ENCODE measurements at places on chromosomes 5 and 9.

- DNase-seq = no peak
Measured at GRCh38 chr5:154214371-154215106, 24.0 kb downstream of the GALNT10 start.

- DNase-seq = peak; percentile 67
Measured at GRCh38 chr9:38088006-38088925, 19.2 kb upstream of the SHB start.

DNA sequence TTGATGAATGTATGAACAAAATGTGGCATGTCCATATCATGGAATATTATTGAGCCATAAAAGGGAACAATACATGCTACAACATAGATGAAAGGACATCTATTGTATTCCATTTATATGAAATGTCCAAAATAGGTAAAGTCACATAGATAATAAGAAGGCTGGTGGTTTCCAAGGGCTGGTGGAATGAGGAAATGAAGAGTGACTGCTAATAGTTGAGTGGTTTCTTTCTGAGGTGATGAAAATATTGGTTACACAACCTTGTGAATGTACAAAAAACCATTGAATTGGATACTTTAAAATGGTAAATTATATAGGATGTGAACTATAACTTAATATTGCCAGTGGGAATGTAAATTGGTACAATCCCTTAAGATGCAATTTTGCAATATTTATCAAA lies 5.2 kb downstream of the ARSB start:
- DNase-seq = no peak

DNA sequence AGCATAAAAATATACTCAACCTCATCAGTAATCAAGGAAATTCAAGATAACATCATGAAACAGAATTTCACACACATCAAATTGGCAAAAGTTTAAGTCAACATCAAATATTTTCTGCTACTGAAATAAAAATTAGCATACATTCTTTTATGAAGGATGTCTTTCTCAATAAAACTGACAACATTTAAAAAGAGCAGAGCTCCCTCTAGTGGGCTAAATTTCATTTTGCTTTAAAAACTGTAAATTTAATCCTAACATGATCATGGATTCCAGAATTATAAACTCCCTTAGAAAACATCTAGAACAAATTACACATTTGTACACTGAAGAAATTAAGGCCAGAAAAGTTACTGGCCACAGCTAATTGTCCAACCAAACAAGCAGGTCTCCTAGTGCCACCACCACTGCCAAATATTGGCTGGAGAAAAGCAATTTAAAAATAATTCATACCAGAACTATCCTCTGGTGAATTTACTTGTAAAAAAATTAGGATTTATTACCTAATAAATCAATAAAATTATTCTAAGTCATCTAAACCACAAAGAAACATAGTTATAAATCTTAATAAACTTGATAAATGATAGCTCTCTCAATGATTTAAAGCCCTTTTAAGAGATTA lies 31.2 kb downstream of the DEPDC1B start:
- no peak for DNase-seq

DNA sequence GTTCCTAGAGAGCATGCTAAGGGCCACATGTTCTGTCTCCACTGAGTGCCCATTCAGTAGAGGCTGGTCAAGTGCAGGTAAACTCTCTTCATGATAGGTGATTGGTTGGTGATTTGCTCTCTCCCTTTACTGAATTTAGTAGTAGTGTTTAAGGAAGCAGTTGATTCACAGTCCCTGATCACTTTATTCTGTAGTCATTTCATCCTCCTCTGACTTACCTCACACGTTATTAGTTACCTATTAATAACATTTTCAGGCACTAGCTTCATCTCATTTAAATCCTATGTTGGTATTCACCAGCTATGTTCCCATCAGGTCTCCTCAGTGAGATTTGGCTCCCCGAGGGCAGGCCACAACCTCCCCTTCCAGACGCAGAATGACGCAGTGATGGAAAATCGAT lies 51.9 kb downstream of the ERAP1 start:
- DNase-seq = no peak

DNA sequence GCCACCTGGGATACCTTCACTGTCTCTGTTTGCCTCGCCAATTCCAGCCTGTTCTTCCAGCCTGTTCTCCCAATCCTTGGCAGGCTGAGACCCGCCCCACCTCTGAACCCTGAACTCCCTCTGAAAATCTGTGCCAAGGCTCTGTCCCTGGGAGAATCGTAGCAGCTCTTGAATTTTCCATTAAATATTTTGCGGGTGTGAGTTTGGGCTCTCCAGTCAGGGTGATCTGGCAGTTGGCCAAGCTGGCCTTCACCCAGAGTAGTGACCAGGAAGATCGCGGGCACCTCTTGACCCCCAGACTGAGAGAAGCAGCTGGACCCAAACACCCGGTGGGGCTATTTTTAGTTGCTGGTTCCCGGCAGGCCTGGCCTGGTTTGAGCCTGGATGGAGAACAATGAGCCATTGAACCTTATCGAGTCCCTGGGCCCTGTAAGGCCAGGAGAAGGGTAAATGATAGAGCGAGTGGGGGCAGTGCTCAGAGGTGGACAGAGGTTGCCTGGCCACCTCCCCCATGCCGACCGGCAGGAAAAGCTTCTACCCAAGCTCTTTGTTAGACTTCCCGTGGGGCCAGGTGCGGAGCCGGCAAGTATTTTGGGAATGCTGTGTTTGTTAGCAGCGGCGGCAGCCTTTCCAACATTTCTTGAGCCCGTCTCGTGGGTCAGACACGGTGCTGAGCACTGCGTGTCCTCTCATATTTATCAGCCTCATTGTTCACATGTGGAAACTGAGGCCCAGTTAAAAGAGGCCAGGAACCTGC lies 146.2 kb downstream of the RGS3 start:
- no peak for DNase-seq

GRCh38 chr5:10351919-10352318 lies 1.6 kb upstream of the MARCHF6 start:
- DNase-seq = no peak

GRCh38 chr9:32940740-32941139 lies 60.7 kb downstream of the APTX start:
- no peak for DNase-seq

DNA sequence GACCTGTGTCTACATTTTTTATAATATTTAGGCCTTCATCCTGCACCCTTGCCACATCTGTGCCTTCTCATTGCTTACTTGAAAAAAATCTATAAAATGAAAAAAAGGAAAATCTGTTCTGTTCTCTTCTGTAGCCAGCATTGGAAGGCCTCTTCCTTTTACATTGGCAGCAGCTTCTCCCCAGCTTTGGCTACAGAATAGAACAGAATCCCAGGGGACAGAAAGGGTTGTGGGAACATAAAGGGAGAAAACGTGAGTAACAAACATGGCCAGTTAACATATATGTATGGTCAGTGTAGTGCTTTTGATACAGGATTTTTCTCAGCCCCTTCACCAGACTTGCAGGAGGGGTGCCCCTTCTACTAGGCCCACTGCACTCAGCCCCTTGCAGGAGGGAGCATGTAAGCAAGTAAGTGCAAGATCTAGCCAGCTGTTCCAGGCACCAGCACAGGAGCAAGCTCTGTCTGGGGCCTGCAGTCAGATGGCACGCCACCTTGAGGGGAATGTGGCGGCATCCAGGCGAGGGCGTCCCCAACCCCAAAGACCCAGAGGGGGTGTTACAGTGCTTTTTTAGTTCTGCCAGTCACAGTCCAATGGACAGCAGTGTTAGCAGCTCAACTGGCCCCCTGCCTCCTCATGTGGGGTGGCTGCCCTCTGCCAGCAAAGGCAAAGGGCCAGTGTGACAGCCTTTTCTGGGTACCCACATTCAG lies 330.5 kb upstream of the ZNF462 start:
- DNase-seq = no peak

- DNase-seq = no peak
Measured at GRCh38 chr9:112894699-112895098, 4.0 kb upstream of the SLC46A2 start.

DNA sequence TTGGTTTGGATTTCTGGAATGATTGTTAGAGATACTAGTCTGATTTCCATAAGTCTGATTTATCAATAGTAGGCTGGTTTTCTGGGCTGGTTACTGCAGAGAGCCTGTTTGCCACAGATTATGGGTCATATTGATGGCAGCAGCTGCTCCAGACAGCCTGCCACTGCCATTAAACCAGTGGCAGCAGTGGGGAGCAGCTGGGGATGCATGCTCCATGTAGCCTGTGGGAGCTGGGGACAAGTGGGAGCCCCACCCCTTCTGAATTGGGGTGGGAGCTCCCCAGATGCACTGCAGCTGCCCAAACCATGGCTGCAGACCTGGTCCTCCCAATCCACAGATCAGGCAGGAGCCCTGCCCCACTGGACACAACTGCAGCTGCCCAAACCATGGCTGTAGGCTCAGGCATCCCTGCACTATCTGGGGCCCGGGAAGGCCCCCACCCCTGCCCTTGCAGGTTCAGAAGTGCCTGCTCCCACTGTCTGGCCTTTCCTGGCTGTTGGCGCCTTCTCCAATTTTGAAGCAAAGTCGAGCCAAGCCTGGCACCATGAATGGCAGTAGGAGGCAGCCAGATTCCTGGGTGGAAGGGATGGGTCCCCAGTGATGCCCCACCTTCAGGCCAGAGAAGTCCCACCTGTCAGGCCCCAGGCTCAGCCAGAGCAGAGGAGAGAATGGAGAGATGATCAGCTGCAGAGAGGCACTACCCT lies 402.9 kb upstream of the TYRP1 start:
- DNase-seq = no peak

DNA sequence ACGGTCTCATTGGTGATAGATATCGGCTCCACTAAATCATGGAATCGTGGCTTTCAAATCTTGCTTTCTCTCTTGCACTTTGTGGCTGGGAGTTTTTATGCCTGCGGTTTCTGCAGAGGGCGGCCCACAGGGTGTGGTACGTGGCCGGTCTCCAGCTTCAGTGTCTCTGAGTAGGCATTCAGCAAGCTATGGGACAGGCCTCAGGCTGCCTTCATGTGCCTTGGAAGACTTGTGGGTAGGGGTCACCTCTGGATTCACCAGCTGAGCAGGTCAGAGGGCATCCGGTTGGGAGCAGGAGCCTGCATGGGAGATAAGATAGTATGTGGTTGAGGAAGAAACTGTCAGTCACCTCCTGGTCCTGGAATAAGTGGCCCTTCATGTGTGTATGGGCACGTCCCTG lies 47.7 kb downstream of the AMBP start:
- no peak for DNase-seq

DNA sequence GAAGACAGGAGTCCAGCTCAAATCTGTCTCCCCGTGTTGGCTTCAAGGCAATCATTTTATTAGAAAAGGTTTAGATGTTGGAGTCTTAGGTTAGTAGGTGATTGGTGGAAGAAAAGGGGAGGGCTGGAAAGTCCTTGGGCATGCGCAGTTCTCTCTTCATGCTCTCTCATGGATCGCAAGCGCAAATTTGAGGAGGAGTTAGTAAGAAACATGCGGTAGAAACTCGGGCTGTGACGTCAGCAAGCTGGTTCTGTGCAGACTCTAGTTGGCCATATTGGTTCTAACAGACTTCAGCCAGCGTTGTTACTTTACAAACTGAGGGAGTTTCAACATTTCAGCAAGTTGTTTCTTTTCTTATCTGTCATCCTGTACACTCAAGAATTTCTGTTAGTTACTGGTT lies 392.2 kb downstream of the CDK5RAP2 start:
- DNase-seq = no peak

DNA sequence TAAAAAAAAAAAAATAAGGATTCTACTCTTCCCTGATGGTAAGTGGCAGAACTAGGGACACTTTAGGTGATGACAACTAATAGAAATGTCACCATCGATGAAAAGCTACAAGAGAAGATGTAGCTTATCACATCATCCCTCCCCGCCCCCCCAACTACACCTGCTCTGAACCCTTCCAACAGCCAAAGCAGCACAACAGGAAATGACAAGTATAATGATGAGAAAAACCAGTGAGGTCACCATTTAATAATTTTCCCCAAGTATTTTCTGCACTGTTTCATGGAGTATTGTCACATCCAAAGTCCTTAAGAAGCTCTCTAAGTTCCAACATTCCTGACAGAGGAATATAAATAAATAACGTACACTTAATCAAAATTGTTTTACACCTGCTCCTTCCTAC lies 221.4 kb downstream of the EFNA5 start:
- DNase-seq = no peak

- no peak for DNase-seq
Measured at GRCh38 chr5:136249678-136250266, 56.8 kb upstream of the SMIM32 start.

DNA sequence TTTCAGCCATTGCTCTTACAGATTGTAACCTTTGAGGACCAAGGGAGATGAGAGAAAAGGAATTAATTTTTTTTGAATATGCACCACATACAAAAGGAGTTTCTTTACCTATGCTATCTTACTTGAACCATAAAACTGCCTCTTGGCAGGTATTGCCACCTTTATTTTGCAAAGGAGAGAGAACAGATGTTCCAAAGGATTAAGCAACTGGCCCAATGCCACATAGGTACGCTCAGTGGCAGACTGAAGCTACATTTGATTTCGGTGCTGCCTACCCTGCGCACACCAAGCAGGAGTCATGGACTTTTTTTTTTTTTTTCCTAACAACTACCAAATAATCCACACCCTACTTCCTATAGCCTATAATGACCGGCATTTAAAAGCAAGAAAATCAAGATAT lies 43.1 kb downstream of the SAXO1 start:
- DNase-seq = no peak

DNA sequence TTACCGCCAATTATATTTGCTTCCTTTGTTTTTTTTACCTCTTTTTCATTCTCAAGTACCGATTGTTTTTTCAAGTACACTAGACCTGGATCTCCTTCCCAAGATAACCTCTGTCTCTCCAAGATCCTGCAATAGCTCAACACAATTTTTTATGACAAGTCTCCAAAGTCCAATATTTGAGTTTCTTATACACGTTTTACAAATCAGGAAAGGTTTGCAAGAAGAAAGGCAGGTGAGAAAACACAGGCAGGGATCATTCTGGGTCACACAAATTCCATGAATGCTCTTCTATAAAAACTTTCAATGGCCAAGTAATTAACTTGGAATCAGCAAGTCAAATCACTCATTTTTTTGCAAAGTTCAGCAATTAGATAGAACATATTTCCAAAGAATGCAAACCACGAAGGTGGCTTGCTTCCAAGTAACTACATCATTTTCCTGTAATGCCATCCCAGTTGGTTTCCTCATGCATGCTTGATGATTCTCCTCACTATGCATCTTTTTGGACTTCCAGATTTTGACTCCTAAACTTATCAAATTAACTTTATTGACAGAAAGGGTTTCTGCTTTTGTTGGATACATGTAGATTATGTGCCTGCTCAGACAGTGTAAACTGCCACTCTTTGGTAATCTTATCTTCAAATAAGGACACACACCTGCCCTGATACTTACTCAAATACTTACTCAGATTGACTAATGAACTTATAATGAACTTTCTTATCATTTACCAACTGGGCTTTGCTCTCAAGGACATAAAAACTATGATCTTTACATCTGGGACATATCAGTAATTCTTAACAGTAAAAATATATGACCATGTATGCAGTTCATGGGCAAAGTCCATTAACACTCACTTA lies 24.7 kb upstream of the IFNE start:
- DNase-seq = no peak

GRCh38 chr5:66410122-66410521 lies 186.1 kb upstream of the MAST4 start:
- no peak for DNase-seq

GRCh38 chr5:80268916-80269315 lies 13.1 kb upstream of the SERINC5 start:
- no peak for DNase-seq

GRCh38 chr5:170427672-170428236 lies 38.6 kb upstream of the KCNMB1 start:
- no peak for DNase-seq

GRCh38 chr5:44506561-44506960 lies 117.3 kb upstream of the FGF10 start:
- DNase-seq = no peak

- no peak for DNase-seq
Measured at GRCh38 chr9:91032121-91032531, 230.5 kb downstream of the SYK start.

All from activated CD4-positive, alpha-beta T cell treated with anti-CD3 and anti-CD28 coated beads, Interleukin-2, amount 50 U/mL, for 1 hour (primary cell).